ENCODE measurements at places on chromosomes 7 and 10.

DNA sequence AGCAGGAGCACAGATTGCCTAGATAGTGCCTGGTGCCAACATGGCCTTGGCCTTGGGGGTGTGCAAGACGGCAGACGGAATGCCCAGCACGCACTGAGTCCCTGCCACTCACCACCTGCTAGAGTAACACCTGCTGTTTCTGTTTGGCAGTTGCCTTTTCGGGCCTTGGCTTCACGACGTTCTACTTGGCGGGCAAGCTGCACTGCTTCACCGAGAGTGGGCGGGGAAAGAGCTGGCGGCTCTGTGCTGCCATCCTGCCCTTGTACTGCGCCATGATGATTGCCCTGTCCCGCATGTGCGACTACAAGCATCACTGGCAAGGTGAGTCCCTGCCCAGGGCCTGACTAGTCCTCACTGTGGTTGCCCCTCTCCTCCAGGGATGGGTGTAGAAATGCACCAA lies 118.0 kb downstream of the PLPP4 start:
- no peak for DNase-seq

DNA sequence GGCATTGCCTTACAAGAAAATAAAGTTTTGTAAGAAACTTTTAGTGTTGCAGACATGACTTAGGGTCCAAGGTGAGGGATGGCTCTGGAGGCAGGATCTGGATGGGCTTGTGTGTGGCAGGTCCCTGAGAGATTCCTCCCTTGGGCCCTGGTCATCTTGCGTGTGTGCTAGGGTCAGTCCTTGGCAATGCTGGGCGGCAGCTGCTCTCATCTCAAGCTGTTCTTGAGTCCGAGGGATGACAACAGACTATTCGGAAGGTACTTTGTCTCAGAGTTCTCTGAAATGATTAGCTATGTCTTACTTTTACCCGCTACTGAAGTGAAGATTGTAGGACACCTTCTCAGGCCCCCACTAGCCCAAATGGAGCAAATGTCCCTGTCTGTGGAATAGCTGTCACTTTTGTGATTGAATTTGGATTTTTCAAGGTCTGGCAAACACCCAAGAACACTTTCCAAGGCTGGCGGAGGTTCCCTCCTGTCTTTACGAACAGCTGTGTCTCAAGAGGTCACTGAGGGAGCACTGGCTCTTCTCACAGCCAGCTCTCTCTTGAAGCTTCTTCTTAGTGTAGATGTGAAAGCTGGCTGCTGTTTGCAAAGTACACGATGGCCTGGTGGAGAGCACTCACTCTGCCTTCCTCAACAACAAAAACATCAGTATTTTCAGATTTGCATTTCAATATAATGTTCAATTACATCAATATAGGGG lies 253.6 kb downstream of the STK31 start:
- DNase-seq: no peak

- no peak for DNase-seq
These were observed 1.5 kb downstream of the HERC4 start for GRCh38 chr10:68073631-68074030.

DNA sequence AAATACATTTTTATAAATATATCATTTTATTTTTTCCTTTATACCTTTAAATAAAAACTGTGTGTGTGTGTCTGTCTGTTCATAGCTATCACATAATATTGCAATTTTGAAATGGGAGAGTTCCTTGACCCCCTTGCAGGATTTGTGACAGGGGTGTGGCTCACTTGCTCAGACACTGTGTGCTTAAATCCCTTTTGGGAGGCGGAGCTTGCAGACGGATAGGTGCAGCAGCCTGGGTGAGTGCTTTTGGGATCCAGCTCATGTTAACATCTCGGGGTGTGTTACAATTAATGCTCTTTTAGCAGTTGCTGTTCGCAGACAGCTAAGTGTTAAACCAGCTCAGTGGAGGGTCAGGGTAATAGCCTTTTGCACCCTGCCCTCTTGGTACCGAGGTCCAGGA lies 459.8 kb downstream of the IPMK start:
- no peak for DNase-seq

DNA sequence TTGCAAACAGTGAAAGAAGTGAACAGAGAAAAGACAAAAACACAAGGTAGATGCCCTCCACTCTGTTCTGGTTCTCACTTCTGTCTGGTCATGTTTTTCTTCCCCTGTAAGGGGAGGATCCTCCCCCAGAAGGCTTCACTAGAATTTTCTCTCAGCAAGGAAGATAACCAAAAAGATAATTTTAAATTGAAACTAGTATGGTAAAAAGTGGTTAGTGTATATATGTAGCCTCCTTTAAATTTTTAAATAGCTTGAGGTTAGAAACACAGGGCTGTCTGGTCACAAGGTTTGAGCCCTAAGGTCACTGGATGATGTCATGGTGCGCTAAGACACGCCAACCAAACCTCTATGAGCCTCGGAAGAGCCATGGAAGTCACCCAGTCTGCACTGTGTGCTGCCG lies 5.6 kb upstream of the PKD1L1 start:
- DNase-seq: no peak

DNA sequence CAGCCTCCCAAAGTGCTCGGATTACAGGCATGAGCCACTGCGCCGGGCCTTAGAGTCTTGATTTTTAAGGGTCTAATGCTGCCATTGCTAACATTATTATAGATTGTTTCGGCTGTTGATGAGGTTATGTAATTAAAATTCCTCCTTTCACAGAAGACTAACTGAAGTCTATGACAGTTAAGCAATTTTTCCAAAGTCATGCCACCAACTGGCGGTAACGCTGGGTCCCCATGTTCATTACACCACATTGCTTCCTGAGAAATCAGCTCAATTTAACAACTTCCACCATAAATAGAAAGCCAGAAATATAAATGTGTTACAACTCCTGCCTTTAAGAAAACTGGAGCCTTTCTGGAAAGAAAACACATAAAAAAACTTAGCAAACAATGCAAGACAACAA lies 3.5 kb downstream of the ERLIN1 start:
- no peak for DNase-seq

- no peak for DNase-seq
These were observed 331.9 kb upstream of the NUPR2 start for GRCh38 chr7:56447864-56448693.

GRCh38 chr7:156145184-156145583 lies 332.9 kb upstream of the SHH start:
- DNase-seq: no peak

DNA sequence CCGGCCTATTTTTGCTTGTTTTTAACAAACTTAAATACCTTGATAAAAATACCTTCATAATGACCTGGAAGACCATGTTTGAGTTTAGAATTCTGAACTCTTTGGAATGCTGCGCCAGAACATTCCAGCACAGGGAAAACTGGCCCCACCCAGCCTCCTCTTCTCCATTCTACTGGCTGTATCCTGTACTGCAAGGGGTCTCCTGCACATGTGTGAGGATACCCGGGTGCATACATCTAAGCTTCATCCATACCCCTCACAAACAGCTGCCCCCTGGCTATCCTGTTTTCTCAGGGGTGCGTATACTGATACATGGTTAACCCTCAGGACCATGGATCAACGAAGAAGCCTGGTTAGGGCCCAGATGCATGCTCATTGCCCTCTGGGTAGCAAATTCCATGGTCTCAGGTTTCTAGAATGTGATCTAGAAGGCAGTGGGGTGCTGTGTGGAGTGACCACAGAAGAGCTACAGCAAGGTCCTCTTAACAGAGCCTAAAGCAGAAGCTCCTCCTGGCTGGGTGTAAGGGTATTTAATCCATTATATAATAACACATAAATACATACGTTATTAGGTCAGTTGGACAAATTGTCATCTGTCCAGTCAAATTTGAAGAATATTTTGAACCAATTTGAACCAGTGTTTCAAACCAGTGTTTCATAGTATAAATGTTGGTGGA lies 26.1 kb downstream of the HACD1 start:
- DNase-seq: no peak

DNA sequence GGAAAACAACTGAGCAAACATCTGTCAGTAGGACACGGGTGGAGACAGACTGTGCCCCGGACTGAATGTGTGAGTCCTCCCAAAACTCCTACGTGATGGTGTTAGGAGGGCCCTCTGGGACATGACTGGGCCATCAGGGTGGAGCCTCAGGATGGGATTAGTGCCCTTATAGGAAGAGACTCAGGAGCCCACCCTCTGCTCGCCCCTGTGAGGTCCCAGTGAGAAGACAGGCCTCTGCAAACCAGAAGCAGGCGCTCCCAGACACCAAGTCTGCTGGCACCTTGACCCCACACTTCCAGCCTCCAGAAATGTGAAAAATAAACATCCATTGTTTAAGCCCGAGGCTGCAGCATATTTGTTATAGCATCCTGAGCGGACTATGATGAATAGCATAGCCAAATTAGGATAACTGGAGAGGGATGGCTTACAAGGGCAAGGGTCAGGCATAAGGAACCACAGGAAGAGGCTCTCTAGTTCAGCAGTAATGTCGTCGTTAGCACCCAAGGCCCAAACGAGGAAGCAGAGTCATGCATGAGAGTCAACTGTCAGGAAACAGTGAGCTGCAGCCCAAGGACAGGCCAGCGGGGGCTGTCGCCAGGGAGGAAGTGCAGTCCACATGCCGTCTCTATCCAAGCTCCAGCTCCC lies 50.6 kb downstream of the PTPRN2 start:
- DNase-seq: no peak

- DNase-seq: no peak
These were observed 40.4 kb downstream of the PDIA4 start for GRCh38 chr7:148987751-148988512.

GRCh38 chr7:43040461-43040860 lies 72.0 kb upstream of the HECW1 start:
- no peak for DNase-seq

GRCh38 chr7:90777041-90777440 lies 180.9 kb downstream of the CDK14 start:
- no peak for DNase-seq

GRCh38 chr10:104325436-104326435 lies 12.5 kb downstream of the ITPRIP start:
- no peak for DNase-seq

DNA sequence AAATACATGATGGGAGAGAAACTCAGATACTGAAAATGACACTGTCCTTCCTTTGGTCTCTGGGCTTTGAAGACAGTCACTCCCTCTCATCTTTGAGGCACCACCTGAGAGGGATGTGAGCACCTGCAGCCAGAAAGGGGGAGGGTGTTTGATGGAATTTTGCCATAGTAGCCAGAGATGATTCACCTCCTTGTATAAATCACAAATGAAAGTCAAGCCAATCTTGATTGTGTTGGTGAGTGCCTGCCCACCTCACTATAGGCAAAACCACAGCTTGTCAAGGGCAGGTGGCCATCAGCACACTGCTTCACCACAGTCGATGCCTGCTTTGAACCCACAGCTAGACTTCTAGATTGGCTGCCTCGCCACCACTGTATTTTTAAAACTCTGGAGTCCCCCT lies 48.2 kb downstream of the PON1 start:
- no peak for DNase-seq

GRCh38 chr10:5596611-5597341 lies 69.6 kb downstream of the ASB13 start:
- DNase-seq: no peak

DNA sequence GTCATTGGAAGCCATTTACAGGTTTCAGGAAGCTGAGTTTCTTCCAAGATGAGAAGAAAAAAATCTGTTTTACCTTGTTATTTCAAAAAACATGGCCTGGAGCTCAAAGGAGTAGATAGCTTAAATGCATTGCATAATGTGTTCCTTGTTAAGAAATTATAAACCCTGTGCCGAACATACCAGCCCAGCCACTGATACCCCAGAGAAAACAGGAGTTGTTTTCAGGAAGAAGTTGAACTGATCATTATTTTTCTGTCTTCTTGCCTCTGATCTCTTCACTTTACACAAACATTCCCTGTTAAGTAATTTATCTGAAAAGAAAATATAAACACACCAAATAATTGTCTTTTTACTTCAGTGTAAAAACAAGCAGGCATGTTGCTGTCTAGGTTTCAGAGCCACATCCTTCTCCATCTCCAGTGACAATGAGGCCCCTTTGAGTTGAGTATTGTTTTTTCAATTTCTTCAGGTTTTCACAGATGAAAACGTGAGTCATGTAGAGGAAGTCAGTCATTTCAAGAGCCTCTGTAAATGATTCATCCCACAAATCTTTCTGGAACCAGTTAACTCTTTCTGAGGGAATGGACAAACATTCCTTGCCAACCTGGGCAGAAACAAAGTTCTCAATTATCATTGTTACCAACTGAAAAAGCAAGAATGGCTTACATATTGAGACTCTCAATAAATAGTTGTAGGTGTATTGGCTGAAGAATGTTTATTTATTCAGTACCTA lies 244.2 kb downstream of the IPMK start:
- no peak for DNase-seq

GRCh38 chr7:88184848-88185304 lies 35.0 kb downstream of the SRI start:
- DNase-seq: no peak

GRCh38 chr10:102781921-102782557 lies 38.3 kb downstream of the WBP1L start:
- no peak for DNase-seq

DNA sequence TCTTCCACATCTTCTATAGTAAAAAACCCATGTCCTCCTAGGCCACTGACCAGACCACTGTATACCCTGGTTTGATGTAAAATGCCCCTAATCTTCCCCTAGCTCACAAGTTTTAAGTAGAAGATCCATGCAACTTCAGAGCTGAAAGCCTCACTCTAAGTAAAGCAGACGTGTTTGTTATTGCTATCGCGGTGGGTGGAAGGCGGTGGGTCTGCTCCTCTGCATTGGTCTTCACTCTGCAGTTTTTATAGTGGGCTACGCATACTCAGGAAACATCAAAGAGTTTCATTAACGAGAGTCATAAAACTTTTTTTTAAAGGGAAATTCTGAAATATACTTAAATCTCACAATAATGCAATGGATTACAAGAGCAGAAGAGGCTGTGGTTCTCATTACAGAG lies 91.7 kb downstream of the ATE1 start:
- no peak for DNase-seq

DNA sequence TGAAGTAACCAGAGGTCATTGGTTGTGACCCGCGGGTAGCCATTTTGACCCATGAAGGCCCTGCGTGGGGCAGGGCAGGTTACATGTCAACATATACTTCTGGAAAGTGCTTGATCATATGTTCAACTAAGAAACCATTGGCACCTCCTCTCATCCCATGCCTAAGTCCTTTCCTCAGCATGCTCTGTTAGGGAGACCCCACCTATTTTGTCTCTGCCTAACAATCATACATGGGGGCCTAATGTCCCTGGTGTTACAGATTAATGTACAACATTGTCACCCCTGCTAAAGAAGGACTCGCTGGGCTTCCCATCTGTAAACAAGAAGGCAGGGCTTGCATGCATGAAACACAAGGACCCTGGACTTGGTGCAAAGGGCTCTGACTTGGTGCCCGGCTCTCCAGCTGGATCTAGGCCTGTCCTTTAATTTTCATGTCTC lies 133.7 kb upstream of the TNS3 start:
- no peak for DNase-seq

GRCh38 chr10:93438613-93439253 lies 43.4 kb downstream of the MYOF start:
- DNase-seq: no peak

GRCh38 chr7:141788296-141788695 lies 1.7 kb upstream of the TAS2R5 start:
- DNase-seq: no peak

GRCh38 chr7:151709141-151710038 lies 167.5 kb downstream of the PRKAG2 start:
- DNase-seq: no peak

- no peak for DNase-seq
These were observed 508.9 kb downstream of the RPS24 start for GRCh38 chr10:78542521-78542920.
